ENCODE measurements at places on chromosomes 1 and 21.

- no peak for DNase-seq
Observed at GRCh38 chr1:8418301-8418700, 100.4 kb downstream of the SLC45A1 start.

- DNase-seq: no peak
Observed at GRCh38 chr1:90786709-90787108, 69.6 kb upstream of the BARHL2 start.

DNA sequence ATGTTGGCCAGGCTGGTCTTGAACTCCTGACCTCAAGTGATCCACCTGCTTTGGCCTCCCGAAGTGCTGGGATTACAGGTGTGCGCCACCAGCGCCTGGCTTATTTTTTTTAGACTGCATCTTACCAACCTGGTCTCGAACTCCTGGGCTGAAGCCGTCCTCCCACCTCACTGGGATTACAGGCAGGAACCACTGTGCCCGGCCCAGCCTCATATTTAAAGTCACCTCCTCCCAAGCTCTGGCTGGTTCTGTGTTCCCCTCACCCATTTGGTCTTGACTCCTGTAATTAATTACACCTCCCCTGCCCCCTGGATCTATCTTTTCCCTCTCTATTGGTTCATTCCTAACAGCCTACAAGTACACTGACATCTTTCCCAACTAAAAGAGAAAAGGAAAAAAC lies 1.7 kb upstream of the EXOSC10 start:
- no peak for DNase-seq

DNA sequence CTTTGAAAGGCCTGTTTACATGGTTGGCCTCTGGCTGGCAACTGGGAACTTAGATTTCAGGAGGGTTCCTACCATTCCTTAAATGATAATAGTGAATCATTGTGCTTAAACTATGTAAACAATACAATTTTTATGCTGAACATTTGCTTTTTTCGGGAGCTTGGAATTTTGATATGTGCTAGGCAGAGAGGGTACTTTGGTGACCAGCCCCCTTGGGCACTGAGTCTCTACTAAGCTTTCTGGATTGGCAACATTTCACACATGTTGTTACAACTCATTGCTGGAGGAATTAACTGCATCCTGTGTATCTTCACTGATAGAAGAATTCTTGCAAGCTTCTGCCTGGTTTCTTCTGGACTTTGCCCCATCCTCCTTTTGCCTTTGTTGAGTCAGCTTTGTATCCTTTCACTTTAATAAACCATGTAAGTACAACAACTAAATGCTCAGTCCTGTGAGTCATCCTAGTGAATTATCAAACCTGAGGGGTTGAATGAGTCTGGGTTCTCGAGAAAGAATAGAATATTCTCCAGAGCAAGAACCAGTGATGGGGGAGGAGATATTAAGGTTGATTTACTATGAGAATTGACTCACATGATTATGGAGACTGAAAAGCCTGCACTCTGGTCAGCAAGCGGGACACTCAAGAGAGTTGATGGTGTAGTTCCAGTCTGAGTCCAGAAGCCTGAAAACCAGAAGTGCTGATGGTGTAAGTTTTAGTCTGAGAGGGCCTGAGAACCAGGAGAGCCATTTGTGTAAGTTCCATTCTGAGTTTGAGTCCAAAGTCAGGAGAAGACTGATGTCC lies 3.1 kb upstream of the SLC16A4 start:
- DNase-seq: no peak

- no peak for DNase-seq
Observed at GRCh38 chr1:6688001-6688400, 13.6 kb downstream of the DNAJC11 start.

- DNase-seq: no peak
Observed at GRCh38 chr21:46154955-46155513, 345 bp downstream of the FTCD start.

DNA sequence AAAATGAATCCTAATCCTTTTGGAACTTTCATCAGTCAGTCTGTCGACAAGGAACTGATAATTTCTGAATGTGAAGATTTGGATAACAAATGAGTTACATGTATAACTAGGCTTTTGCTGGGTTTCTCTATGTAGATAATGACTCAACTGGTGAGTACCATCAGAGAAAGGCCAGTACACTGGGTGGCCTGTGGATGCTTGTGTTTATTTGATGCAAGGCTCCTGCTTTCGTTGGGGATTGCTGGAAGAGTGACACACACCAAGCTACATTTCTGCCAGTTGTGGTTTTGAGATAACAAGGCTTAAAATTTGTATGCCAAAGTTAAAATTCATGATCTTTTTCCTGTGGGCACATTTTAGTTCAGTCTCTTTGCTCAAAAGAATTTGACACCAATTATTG lies 115.7 kb upstream of the UBE2U start:
- no peak for DNase-seq

DNA sequence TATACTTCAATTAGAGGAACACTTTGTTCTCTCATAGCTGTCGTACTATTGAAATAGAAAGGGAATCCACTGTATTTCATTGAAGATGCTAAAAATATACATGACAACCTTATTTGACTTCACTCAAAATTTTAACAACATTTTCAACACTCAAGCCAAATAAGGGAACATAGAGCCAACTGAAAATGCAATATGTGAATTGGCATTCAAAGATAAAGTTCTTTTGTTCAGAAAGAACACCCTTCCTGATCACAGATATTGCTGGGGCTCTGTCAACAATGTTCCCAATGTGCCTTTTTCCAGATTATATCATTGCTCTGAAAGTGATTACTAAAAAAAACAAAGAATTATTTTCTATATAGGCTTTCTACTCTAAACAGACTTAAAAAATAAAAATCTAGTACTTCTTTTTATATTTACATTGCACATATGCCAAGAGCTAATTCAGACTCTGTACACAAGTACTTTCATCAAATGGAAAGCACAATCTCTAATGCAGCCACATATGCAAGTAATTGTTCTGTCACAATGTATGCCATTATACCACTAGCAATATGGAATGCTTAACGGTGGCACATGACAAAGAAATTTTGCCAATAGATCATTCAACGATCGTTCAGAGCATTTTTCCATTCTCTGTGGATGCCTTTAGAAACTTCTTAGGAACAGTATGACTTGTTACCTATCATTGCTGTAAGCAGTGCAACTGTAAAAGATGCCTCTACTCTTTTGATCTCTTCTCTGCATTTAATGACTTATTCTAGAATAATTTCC lies 171.0 kb downstream of the EIF4G3 start:
- no peak for DNase-seq

DNA sequence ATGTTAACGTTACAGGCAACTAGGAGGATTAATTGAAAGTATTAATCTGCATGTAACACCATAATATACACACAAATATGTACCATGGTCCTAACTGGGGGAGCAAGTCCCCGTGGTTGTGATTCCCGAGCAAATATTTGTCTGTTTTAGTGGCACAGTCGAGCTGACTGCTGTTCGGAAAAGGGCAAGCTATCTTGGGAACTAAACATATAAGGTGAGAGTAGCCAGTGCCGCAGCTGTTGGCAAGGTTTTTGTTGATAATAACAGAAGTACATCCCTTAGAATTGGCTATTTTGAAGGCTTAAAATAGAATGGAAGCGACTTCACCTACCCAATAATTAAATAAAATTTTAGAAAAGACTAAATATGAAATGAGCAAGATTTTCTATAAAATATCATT lies 45.5 kb downstream of the UCHL5 start:
- no peak for DNase-seq

- no peak for DNase-seq
Observed at GRCh38 chr1:218182455-218182854, 102.6 kb upstream of the RRP15 start.

DNA sequence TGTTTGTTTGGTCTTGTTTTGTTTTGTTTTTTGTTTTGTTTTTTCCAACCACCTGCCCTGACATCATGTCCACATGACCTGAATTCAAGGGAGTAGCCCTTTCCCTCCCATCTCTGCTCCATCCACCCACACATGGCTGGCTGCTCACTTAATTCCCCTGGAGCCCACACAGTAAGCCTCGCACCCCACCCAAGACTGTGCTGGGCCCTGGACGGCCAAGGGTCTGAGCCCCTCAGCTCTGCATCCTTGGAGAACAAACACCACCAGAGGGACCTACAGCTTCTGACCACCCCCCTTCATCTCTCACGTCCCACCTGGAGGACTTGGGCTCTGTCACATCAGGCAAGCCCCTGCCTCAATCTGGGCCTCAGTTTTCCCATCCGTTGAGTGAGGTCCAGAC lies 39.1 kb downstream of the MATN1 start:
- DNase-seq: no peak

GRCh38 chr1:966704-967300 lies 520 bp downstream of the PLEKHN1 start:
- no peak for DNase-seq

DNA sequence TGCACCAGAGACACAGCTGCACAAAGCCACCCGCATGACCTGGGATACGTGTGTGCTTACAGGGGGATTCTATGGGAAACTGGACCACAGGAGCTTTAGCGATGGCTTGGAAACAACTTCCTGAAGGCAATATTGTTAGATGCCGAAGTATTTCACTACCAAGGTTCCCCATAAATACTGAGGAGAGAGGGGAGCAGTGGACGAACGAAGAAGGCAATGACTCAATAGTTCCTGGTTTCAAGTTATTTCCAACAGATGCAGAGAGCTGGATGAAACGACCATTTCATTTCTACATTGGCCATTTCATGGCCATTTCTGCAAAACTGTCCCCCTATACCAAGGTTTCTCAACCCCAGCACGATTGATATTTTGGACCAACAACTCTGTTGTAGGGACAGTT lies 61.3 kb downstream of the CD34 start:
- no peak for DNase-seq

- DNase-seq: no peak
Observed at GRCh38 chr1:219664310-219665029, 51.6 kb upstream of the ZC3H11B start.

- DNase-seq: no peak
Observed at GRCh38 chr1:220691053-220691684, 1.0 kb downstream of the C1orf115 start.

- no peak for DNase-seq
Observed at GRCh38 chr1:110771245-110772022, 96.7 kb upstream of the KCNA3 start.

DNA sequence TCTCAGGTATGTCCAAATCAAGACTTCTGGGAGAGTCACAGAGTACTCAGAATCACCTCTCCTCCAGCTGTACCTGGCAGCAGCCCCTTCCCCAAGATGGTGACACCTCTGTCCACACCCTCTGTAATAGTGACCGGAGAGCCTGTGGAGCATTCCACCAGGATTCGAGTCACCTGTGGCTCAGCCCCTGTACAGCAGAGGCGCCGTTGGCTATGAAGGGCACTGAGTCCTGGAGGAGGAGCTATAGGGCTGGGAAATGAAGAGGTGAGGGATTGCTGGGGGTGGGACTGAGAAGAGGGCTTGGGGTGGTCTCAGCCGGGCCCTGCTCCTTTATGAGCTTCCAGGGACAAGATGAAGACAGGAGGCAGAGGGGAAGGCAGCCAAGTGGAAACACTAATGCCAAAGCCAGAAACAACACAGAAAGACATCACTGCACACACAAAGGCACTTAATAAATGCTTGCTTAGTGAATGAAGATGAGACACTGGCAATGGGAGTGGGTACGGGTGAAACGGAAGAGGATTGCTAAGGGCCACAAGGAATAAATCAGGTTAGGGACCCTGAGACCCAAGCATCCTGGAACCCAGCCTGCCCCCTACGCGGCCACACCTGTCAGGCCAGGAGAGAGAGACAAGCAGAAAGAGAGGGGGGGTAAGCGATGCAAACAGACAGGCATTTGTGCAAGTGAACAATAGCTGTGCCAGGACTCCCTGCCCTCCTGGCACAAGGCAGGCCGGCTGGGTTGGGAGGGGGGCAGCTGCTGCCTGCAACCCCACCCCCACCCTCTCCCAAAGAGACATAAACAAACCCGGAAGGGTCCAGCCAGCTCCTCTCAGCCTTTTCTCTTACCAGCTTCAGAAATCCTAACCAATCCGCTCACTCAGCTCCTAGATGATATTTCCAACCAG lies 3.9 kb downstream of the ARHGEF2 start:
- no peak for DNase-seq

DNA sequence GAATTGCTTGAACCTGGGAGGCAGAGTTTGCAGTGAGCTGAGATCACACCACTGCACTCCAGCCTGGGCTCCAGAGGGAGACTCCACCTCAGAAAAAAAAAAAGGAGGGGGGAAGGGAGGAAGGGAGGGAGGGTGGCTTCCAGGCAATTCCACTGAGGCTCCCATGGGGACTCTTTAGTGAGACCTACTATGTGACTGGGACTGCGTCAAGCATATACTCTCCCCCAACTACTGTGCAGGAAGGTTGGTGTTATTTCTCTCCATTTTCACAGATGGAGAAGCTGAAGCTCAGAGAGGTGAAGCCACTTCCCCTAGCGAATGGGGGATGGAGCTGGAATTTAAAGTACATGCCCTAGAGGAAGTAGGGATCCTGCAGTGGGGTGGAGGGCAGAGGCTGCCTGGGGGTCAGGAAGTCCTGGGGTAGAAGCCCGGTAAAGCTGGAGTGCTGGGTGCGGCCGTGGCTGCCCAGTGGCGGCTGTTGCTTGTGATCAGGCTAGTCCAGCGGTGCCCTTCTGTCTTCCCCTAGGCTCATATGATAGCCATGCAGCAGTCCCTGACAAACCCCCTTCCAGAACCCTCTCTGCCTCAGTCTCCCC lies 40.3 kb downstream of the RAP1GAP start:
- DNase-seq: no peak

GRCh38 chr21:42319376-42319775 lies 4.2 kb upstream of the TFF3 start:
- DNase-seq: no peak

GRCh38 chr1:197775282-197776262 lies at the start of gene DENND1B:
DENND1B (minus strand) TSS chr1:197775480; CDS start chr1:197775155, 325 bp downstream.
- DNase-seq: no peak

GRCh38 chr1:193785850-193786420 lies 599.5 kb upstream of the B3GALT2 start:
- DNase-seq: no peak

- DNase-seq: no peak
Observed at GRCh38 chr1:93399781-93400180, 48.1 kb upstream of the FNBP1L start.

GRCh38 chr21:26070822-26071425 lies 99.6 kb downstream of the APP start:
- peak; percentile 51 for DNase-seq

GRCh38 chr21:20997636-20998455 lies at the start of gene NCAM2:
NCAM2 (plus strand) TSS chr21:20998409.
- peak; percentile 47 for DNase-seq

GRCh38 chr1:22861764-22862440 lies 110.8 kb downstream of the LACTBL1 start:
- DNase-seq: no peak

DNA sequence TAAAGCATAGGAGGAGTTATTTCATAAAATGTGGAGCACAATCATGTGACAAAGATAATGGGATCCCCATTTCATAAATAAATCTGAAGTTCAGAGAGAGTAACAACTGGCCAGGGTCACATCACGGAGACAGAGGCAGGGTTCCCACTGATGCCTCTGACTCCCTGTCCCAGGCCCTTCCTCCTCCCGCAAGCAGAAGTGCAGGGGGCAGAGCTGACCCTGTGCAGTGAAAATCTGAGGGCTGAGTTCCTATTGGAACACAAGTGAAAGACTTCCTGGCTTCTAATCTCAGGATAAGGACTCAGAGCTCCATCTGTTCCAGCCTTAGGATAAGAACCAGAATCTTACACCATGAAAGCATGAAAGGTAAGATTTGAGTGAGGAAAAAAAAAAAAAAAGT lies 22.0 kb downstream of the SELL start:
- no peak for DNase-seq

Data from forelimb muscle (tissue), 1 donor.